ENCODE measurements at places on chromosomes 11 and 22.

DNA sequence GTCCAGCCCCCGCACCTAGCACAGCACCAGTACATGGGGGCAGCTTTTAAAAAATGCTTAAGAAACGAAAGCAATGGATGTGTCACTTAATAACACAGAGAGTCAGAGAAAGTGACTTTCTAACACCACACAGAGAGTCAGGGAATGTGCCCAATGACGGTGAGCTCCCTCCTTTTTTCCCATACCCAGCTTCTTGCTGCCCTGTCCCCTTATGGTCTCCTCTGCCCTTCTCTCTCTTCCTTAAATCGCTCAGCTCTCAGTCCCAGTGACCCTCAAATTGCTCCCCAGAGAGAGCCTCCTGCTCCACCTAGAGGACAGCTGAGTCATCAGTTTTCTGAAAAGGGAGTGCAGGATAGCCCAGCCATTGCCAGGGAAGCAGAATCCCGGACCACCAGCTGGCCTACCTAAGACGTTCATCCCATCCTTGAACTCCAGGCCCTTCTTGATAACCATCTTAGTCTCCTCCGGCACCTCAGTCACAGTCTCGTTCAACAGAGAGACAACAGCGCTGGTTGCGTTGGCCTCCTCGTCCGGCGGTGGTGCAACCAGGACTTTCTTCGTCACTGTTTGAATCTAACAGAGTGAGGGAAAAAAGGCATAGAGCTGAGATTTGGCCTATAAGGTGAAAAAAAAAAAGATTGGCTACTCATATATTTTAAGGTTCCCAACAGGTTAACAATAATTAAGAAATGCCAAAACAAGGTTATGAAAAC, 113.5 kb downstream of the SLC1A2 start:
- peak; percentile 3 for DNase-seq

DNA sequence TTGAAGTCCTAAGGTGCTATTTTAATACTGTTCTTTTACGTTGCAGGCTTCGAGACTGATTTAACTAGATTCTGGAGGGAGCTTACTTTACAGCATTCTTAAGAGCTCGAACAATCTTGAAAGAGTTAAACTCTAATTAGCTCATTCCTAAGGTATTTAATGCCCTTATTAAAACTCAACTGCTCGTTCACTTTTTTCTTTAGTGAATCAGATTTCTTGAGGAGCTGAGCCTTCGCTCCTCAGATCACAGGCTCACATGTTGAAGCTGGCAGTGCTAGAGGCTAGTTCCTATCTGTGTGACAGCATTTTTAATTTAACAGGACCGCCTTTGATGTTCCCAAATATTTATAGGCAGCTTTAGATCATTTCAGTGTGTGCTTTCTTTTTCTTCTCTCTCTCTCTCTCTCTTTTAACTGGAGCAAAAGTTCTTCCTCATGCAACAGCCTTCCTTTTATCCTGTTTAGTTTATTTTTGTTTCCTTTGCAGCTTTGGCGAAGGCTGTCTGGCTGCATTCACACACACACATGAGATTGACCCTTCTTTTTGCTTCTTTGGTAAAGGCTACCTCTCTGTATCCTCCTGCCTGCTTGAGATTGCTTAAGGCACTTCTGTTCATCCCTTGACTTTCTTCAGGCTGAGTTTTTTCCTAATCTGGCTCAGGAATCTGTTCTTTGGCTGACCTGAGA, 21.0 kb downstream of the ZNRF3 start:
- no peak for DNase-seq

- DNase-seq = no peak
These were observed 18.9 kb downstream of the POLA2 start for GRCh38 chr11:65280646-65281045.

DNA sequence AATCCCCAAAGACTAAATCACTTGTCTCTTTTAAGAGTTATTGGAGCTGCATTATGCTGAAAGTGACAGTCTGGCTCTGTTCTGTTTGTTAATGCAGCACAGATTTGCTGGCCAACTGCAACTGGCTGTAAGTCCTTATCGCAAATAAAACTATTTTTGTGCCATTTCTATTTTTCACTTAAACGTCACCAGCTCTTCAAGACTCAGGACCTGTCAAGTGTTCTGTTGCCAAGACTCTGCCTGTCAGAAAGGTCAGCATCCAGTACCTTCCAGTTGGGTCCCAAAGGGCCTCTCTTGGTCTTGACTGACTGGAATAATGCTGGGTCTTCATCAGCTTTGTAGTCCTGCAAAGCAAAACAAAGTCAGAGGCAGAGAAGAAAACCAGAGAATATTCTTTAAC, 45.6 kb downstream of the PITPNB start:
- no peak for DNase-seq

All from activated CD8-positive, alpha-beta memory T cell treated with anti-CD3 and anti-CD28 coated beads for 1 hour (primary cell).